Fibroblast of pulmonary artery (primary cell): ENCODE measurements at places on chromosomes 12 and 14.
A peak's percentile ranks its signal among the peaks of the same experiment; 100 is the strongest.

GRCh38 chr14:85079842-85080730 lies 449.9 kb upstream of the FLRT2 start:
- DNase-seq: no peak

DNA sequence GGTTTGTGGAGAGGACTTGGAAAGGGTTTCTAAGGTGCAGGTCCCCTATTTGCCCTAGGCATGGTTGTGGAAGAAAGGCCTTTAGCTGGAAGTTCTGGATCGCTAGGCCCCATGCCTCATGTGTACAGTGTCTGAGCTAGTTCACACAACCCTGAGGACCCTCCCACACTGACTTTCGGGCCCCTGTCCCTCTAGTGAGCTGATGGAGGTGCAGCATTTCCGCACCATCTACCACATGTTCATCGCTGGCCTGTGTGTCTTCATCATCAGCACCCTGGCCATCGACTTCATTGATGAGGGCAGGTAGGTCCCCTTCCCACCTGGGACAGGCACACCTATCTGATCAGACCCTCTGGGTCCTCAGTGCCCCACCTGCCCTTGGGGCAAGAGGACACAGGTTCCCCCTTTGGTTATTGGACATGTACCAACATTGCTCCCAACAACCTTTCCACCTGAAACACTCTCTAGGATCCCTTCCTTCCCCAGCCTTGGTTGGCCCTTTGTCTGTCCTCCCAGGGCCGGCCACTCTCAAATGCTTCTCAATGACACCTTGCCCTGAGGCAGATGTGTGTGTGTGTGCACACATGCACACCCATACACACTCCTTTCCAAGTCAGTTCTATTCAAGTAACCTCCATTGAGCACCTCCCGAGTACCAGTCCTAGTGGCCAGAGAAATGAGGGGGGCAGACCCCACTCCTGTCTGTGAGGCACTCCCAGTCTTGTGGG lies 2.6 kb downstream of the SOAT2 start:
- DNase-seq: no peak

GRCh38 chr14:94989946-94990345 lies 167.4 kb downstream of the DICER1 start:
- no peak for DNase-seq

DNA sequence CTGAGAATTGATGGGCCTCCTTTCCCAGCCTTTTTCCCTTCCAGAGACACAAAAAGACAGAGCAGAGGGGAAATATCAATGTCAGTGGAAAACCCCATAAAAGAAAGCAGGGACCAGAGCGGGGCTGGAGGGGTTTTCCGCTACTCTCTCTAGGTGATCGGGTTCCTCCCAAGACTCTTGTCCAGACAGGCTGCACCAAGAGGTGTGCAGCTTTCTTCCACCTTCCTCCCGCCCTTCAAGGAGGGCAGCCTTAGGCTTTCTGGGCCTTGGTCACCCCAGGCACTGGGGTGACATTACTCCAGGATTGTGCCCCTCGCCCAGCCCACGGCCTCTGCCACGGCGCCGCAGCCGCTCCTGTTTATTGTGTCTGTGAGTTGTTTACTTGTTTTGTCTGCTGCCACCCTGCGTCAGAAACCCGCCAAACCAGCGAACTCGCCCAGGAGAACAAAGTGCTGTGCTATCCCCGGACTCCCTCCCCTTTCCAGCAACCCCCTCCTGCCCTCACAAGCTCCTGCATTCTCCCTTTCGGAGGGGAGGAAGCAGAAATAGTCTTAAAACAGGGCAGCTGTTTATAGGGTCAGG lies 6.7 kb upstream of the HOXC6 start:
- no peak for DNase-seq

DNA sequence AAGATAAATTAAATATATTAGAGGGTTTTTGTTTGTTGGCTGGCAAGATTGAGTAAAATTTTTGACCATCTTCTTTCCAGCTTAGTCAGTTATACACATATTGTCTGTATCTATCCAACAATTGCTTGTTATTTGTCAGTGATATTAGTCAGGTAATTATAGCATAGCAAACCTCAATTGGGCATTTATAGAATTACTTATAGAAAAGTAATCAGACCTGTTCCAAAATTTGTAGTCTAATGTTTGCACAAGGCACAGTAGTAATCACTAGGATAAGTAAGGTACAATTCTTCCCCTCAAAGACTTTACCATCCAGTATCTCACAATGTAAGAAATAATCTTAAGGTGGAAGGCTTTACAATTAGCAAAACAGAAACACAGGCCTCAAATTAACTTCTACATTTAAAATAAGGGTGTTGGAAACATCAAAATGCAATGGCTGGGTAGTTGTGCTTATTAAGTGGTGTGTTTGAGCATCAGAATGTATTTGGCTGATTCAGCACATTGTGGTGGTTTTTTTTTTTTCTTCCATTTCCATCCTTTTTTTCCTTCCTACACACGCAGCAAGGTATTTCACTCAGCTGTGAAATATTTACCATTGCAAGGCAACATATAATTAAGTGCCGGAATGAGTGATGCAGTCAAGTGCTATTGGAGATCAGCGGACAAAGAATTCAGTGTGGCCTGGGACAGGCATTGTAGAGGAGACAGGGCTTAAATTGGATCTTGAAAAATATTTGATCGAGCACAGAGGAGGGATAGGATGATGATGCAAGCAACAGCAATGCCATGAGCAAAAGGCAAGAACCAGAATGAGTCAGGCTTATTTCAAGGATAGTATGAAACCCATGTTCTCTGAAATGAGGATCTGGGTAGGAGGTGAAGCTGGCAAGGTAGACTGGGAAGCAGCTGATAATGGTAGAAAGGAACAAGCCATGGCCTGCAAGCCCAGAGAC lies 178.2 kb downstream of the AKAP6 start:
- DNase-seq: peak; percentile 77

DNA sequence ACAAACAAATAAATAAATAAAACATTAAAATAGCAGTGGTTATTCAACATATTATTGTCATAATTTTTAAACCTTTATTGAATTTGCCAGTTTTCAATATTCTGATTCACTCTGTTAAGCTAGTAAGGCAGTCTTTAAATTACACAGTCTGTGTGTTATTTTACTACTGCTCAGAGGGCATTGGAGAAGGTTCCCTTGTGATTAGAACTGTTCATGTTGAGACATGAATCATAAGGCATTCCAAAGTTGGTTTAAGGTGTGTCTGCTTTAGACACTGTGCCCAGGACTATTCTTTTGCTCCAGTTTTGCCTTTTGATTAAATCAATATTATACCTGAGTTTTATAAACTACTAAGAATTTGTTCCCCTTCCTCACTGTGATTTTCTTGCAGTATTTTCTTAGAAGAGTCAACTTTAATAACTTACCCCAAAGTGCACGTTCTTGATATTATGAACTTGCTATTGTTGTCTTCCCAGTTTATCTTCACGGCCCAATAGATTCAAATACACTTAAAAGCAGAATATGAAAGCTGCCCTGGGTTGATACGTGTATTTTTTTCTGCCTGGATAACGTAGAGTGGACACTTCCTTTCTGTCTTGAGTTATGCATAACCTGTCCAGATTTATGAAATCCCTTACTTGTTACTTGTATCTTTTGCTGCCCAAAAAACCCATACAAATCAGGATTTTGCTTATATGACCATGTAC lies 105.3 kb upstream of the BCAT1 start:
- DNase-seq: no peak
